NB4 (cell line): ENCODE measurements at places on chromosomes 2 and 18.

GRCh38 chr2:218127929-218128455 lies 2.2 kb downstream of the CXCR2 start:
- no peak for DNase-seq

DNA sequence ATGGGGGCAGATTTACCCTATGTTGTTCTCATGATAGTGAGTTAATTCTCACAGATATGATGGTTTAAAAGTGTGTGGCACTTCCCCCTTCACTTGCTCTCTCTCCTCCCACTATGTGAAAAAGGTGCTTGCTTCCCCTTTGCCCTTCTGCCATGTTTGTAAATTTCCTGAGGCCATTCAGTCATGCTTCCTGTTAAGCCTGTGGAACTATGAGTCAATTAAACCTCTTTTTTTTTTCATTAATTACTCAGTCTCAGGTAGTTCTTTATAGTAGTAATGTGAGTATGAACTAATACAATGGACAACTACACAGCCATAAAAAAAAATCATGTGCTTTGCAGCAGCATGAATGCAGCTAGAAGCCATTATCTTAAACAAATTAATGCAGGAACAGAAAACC lies 118.5 kb downstream of the CALCRL start:
- DNase-seq: no peak

DNA sequence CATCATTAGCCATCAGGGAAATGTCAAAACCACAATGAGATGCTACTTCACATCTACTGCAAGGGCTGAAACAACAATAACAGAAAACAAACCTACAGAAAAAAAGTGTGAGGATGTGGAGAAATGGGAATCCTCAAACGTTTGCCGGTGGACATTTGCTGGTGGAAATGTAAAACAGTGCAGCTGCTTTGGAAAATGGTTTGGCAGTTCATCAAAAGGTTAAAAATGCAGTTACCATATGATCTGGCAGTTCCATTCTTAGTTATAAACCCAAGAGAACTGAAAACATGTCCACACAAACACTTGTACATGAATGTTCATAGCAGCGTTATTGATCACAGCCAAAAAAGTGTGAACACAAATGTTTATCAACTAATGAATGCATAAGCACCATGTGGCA lies 44.2 kb downstream of the PROC start:
- no peak for DNase-seq

GRCh38 chr18:9196568-9196967 lies 60.0 kb downstream of the ANKRD12 start:
- no peak for DNase-seq

DNA sequence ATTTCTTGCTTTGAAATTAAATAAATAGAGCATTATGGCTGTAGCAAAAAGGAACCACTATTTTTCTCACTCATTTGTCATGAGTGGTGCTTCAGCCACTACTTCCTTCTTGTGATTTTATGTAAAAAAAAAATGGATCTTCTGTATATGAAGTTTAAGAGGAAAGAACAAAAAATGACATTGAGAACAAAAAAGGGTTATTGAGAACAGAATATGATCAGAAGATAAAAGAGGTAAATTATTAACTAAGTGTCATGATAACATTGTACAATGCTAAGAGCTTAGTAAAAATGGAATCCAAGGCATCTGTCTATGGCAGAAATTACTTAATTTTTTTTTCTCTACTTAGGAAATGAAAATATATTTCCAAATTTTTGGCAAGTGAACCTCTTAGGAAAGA lies 103.5 kb downstream of the PKP4 start:
- no peak for DNase-seq

- no peak for DNase-seq
Measured at GRCh38 chr18:10670856-10671255, 145.0 kb downstream of the NAPG start.
